ENCODE measurements at places on chromosomes 16 and 17.

- DNase-seq, result no peak
Observed at GRCh38 chr17:44935116-44935515, 12.5 kb downstream of the KIF18B start.

GRCh38 chr17:40722241-40722640 lies 18.7 kb upstream of the KRT24 start:
- DNase-seq, result no peak

- DNase-seq, result no peak
Observed at GRCh38 chr16:795580-796229, 4.8 kb downstream of the GNG13 start.

DNA sequence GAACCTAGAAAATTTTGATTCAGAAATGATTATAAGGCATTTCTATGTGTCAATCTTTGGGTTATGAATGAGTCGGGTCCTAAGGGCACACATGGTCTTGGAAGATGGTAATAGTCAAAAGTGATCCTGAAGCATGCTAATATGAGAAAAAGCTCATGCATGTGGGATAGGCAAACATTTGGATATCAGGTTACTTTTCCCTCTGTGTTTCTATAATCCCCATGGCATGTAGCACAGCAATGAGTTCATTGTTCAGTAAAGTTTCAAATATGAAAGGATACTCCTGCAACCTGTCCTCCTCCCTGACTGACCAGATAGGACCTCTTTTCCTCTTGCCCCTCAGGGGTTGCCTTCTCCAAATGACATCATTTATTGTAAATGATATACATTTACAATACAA lies 249.9 kb upstream of the MON1B start:
- no peak for DNase-seq

GRCh38 chr16:69116906-69117305 lies 11.5 kb downstream of the HAS3 start:
- DNase-seq, result no peak
